ENCODE measurements at places on chromosomes 5 and 9.

- no peak for DNase-seq
Observed at GRCh38 chr5:143442385-143442784, 38.9 kb upstream of the NR3C1 start.

DNA sequence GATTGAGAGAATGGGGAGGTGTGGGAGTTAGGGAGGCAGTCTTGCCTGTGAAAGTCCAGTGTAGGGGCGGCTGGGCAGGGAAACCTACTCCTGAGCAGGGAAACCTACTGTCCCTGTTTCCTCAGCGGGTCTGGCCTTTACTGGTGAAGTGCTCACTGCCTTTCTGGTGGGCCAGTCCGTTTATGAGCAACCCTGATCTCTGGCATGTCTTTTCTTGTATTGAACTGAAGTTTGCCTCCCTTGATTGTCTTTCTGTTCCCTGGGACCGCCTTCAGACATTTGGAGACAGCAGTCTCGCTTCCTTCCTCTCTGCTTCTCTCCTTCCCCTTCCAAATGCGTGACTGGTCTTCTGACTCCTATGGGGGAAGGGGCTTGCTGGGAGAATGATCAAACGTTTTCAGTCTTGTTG, 2.9 kb downstream of the SNX18 start:
- DNase-seq = no peak

GRCh38 chr5:179316982-179317381, 28.3 kb downstream of the ADAMTS2 start:
- no peak for DNase-seq

GRCh38 chr9:111658943-111659342, 2.5 kb upstream of the GNG10 start:
- no peak for DNase-seq

DNA sequence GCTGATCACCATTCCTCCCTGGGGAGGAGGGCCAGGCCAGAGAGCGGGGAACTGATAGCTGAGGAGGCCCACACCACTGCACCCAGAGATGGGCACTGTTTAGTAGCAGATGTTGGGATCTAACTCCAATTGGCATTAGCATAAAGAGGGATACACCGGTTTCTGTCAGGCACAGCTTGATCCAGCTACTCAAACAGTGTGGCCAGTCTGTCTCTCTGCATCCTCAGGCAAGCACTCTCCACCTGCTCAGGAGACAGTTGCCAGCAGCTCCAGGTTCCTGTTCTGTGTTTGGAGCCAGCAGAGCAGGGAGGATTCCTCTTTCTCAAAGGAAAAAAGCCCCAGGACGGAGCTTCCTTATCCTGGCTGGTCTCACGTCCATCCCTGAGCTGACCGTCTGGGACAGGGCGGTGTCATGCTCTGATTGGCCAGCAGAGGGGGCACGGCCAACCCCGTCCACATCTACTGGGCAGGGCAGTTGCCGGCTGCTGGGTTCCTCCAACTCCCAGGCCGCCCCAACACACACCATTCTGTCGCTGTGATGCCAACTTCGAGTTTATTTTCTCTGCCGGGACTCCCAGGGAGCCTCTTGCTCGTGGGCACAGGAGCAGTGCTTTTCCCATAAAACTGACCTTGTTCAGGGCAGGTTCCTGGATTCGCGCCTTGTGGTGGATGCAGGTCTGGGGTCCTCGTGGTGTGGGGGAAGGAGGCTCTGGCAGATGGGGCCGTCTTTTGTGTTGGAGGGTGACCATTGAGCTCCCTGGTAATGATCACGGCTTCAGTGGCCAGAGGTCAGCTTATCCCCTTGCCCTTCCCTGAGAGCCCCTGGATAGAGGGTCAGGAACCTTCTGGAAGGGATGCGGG, 47.9 kb downstream of the COL5A1 start:
- peak; percentile 64 for DNase-seq

DNA sequence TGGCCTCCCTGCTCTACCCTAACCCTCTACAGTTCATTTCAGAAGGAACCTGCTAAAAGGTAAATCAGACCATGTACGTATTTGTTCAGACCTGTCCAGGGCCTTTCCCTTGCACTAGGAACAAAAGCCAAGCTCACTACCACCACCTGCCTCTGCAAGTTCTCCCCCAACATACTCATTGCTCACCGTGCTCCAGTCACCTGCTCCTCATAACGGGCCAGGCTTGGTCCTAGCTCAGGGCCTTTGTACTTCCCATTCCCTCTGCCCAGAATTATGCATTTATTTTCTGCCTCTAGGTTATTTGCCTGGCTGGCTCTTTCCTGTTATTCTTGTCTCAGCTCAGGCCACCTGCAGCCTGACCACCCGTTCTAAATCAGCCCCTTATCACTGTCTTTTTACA, 4.8 kb upstream of the FGF1 start:
- DNase-seq = no peak

GRCh38 chr5:154860123-154860522, 1.7 kb downstream of the CNOT8 start:
- peak; percentile 53 for DNase-seq
